ENCODE measurements at places on chromosomes 6 and 20.

GRCh38 chr6:21448485-21449109 is 145.0 kb upstream of the SOX4 start:
- DNase-seq, result no peak

DNA sequence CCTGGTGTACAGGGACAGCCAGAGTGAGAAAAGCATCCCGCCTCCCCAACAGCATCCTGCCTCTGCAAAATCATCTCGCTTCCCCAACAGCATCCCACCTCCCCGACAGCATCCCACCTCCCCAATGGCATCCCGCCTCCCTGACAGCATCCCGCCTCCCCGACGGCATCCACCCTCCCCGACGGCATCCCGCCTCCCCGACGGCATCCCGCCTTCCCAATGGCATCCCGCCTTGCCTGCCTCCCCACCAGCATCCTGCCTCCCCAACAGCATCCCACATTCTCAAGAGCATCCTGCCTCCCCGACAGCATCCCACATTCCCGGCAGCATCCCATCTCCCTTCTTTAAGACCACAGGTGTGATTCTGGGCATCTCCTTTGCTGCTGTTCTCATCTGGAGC is 46.0 kb upstream of the NXT1 start:
- DNase-seq, result no peak

- no peak for DNase-seq
Observed at GRCh38 chr6:124368131-124368530, 564.5 kb downstream of the NKAIN2 start.

GRCh38 chr20:37649017-37649416 is 44.8 kb upstream of the CTNNBL1 start:
- DNase-seq, result no peak

DNA sequence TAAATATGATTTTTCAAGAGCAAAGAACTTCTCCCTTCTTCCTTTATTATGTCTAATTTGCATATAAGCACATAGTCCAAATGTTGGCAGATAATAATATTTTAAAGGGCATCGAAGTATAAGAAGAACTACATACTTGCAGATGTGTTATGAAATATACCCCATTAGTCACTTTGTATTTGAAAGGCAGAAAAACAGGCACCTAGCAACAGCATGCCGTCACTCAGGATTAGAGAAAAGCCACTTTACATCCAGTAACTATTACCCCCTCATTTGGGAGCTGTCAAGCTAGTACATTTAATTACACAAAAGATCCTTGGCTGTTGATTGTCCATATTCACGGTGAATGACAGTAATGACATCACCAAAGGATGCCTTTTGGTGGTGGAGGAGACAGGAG is 99.3 kb upstream of the ARMC2 start:
- no peak for DNase-seq

GRCh38 chr6:45648262-45648620 is 270.5 kb upstream of the SUPT3H start:
- DNase-seq, result no peak

- no peak for DNase-seq
Observed at GRCh38 chr20:3680701-3681351, 984 bp downstream of the ADAM33 start.

DNA sequence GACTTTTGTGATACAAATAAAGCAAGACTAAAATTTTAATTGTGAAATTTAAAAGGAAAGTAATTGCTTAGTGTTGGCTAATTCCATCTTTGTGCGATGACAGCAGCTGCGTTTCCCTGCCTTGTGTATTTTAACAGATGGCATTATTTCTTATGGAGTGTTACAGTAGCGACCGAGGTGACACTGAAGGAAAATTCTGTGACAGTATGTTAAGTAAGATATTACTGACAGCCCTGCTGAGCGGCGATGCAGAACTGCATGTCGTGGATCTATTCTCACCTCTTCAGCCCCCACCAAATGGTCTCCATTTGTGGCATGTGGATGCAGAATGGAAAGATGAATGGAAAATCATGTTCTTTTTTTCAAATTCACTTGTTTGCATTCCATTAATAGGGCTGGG is 289.4 kb downstream of the RNF144B start:
- DNase-seq, result no peak

DNA sequence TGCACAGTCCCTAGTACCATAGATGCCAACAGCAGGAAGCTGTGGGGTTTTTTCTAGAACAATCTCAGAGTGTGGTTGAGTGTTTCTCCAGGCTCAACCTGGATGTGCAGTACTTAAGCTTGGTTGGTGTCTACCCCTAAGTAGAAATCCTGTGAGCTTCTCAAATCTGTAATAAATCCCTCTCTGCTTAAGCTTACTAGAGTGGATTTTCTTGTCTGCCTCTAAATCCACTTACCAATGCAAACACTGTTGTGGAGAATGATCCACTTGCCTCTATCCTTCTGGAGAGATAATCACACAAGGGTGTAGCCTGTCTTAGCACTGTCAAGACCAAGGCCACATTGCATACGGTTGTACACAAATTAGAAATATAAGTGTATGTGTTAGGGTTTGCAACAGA is 43.3 kb upstream of the CLIC5 start:
- no peak for DNase-seq

GRCh38 chr6:100346203-100346602 is 118.5 kb downstream of the SIM1 start:
- DNase-seq, result no peak

Measured in activated T-cell treated with anti-CD3 and anti-CD28 coated beads for 1 hour (primary cell).